CD4-positive, alpha-beta T cell treated with Interleukin-4 for 4 hours (primary cell): ENCODE measurements at places on chromosomes 6 and 20.

DNA sequence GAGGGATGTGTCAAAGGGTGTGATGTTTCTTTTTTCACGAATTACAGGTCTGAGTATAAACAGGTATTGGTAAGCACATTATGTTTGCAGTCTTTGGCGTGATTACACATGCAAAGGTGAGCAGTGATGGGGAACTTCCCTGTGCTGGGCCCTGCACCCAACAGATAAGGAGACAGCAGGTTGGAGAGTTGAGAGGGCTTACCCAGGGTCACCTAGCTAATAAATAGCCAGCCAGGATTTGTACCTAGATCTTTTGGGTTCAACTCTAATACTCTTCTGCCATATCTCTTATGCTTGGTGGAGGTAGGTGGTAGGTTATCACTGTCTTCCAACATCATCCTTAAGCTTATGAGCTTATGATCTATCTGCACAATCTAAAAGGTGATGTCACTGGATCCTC, 46.5 kb downstream of the AFG1L start:
- no peak for DNase-seq

DNA sequence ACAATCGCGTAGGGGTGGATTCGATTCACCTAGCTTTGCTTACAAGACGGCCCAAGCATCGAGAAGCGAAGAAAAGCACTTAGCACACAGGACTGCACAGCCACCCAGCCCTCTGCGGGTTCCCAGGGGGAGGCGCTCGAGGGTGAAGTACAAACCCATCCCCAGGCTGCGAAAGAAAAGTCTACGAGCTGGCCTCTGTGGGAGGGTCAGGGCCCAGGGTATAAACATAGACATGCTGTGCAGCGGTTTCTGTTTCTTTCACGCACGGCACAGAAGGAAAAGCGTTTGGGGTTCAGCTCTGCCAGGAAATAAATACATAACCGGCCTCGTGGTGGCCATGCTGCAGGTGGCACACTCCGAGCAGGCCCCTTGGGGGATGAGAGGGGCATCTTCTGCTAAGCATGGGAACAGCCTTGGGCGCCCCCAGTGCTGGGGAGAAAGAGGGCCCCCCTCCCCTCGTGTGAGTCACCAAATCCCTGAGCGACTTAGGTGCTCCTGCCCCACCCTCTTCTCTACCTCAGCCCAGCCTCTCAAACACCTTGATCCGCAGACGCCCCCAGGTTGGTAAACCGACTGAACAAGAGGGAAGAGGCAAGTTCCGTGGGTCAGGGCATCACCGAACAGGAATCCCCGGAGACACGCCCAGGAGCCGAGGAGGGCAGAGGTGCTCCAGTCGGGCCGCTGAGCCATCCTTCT, 91.6 kb upstream of the RIPOR2 start:
- DNase-seq = peak; percentile 87

DNA sequence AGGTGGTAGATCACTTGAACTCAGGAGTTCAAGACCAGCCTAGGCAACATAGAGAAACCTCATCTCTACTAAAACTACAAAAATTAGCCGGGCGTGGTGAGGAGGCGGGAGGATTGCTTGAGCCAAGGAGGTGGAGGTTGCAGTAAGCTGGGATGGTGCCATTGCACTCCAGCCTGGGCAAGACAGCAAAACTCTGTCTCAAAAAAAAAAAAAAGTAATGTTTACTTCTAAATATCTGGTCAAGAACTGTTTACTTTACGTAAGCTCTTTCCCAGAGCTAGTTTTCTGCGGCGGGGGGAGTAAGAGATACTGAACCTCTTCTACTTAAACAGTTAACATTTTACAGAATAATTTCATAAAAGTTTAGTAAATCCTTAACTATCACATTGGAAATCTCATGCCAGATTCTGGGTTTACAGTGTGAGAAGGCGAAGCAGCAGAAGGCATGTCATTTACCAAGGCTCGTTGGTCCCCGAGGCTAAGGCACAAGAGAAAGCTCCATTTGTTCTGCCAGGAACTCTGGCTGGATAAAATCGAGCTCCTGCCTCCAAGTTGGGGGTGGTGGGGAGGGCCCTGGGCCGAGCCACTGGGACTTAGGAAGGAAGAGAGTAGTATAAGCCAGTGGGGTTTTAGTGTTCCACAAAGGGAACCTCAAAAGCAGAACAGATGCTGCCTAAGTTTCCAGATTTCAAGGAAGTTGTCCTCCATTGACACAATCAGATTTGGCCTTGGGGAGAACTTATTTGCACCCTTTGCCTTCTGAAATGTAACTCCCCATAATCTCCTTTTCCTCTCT, 41.7 kb downstream of the ARFGEF2 start:
- no peak for DNase-seq

DNA sequence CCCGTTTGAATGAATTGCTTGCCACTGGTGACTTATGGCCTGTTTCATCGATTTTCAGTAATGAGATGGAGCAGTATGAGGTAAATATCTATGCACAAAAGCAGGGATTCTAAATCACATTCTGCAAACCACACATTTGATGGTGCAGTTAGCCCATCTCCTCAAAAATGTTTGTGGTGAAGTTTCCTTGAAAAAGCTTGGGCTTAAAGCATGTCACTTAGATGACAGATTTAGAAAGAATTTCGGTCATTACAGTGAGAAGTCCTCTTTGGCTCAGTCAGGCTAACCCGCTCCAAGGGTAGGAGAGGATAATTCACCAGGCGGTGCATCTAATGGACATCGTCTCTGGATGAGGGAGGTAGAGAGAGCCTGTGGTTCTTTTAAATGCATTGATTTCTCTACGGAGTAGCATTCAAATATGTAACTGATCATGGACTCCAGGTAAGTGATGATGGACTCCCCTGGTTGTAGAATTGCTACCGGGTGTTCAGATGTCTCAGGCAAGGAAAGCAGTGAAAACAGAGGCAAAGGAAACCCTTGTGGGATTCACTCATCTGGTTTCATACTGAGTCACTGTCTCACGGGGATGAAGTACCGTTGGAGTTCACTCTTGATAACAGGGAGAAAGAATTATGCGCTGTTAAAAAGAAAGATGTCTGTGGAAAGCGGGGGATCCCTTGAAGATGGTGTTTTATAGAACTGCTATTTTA, 65.3 kb downstream of the AIG1 start:
- no peak for DNase-seq

- DNase-seq = no peak
Observed at GRCh38 chr6:159074120-159074684, 29.4 kb upstream of the TAGAP start.

DNA sequence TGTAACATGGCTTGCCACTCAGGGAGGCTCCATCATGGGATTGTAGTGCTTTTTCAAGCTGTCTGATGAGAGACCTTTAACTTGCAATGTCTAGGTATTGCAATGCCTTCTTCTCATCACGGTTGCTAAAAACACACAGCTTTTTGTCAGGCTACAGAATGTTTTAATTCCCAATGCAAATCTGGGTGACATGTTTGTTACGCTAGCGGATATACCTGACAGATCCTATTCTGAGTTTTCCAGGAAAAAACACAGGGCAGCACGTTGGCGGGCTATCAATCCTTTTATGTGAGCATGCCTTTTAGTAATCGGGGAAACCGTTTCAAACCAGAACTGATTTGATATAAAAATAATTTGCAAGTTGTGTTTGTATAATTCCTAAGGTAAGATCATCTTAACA, 577.2 kb upstream of the MAP3K7 start:
- no peak for DNase-seq

DNA sequence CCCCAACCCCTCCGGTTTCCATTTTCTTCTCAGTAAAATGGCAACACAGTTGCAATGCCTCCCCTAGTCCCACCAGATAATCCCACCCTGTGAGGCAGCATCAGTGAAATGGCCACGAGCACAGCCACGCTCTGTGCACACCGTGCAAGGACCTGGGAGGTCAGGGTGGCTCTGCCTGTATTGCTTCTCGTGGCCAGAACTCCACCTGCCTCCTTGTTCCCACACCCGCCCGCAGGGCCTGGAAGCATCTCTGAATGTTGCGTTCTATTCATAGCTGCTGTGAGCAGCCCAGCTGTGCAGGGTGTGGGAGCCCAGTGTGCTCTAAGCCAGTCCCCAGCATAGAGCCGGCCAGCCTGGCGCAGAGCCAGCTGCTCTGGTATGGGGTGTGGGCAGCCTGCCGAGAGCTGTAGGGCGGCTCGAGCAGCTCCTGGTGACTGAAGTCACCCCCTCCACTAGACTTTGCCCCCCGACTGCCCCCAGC, 161.1 kb downstream of the DLL1 start:
- DNase-seq = no peak

DNA sequence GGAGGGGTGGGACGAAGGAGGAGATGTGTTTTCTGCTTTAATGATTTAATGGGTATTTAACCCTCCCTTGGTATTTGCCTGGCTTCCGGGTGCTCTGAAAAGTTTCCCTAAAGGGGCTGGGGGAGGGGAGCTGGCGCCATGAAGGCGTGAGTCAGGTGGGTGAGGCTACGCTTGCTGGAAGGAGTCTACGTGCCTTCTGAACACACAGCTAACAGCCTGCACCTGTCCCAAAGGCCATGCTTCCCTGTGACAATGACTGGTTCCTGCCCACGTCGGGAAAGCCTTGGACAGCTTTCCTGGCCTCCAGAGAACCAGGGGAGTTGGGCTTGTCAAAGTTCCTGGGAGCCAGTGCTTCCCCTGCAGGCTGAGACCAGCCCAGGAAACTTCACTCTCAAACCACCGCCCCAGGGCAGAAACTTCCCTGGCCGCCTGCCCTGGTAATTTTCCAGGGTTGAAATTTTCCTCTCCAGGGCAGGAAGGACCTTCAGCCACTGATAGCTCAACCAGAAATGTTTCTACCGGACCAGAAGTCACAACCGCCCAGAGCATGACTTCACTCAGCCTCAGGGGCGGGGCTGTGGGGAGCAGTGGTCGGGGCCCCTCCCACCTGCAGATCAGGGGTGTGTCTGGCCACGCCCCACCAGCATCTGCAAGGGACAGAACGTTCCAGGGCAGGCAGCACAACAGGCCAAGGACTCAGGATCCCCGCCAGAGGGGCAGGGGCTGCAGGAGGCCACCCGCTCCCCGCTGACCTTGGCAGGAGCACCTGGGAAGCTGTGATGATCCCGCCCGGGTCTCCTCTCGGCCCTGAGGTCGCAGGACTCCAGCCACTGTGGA, 18.6 kb upstream of the SLCO4A1 start:
- DNase-seq = peak; percentile 78
